ENCODE measurements at places on chromosomes 7 and 10.

DNA sequence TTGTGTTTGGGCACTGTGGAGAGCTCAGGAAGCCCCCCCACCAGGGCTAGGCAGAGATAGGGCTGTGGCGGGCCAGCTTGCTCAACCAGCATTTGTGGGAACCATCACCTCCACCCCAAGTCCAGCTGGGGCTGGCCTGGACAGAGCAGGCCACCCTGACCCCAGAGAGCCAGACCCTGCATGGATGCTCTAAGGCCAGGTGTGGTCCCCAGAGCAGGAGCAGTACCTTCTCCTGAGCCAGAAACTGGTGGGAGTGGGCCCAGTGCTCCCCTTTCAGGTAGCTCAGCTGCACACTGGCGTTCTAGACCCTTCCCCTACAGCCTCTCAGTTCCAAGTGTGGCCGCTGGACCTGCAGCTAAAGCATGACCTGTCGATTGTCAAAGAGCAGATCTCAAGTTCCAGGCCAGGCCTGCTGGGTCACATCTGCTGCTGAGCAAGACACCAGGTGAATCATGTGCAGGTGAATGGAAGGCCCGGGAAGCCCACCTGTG, 57.2 kb downstream of the RASGEF1A start:
- DNase-seq: no peak

DNA sequence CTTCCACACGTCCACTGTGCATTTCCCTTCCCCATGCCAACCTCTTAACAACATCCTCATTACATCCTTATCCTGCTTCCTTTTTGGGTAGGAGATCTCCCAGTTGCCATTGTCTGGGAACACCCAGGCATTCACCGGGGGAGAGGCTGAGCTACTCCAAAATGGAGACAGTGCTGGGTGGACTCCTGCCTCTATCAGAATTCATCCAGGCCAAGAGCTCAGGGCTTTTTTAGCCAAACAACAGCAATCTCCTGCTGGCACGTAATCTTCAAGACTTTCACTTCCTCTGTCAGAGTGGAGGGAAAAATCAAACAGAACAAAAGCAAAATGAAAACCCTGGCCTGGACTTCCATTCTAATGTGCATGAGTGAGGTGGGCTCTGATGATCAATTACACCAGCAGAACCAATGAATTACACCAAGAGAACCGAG, 245.0 kb downstream of the PRPF18 start:
- DNase-seq: peak; percentile 46

DNA sequence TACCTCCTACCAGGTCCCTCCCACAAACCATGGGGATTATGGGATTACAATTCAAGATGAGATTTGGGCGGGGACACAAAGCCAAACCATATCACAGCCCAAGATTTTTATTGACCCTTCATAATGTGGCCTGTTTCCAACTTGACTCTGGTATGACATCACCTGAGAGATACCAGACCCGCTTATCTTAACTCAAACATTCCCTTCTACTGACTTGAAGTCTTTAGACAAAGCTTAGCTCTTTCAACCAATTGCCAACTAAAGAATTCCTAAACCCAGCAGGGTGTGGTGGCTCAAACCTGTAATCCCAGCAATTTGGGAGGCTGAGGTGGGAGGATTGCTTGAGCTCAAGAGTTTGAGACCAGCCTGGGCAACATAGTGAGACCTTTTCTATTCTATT, 67.9 kb downstream of the CLRN3 start:
- DNase-seq: no peak

- no peak for DNase-seq
Measured at GRCh38 chr10:3757250-3757637, 27.8 kb downstream of the KLF6 start.

- no peak for DNase-seq
Measured at GRCh38 chr7:45566386-45566785, 7.8 kb upstream of the ADCY1 start.

GRCh38 chr10:112243713-112244112, 39.5 kb upstream of the TECTB start:
- DNase-seq: no peak

DNA sequence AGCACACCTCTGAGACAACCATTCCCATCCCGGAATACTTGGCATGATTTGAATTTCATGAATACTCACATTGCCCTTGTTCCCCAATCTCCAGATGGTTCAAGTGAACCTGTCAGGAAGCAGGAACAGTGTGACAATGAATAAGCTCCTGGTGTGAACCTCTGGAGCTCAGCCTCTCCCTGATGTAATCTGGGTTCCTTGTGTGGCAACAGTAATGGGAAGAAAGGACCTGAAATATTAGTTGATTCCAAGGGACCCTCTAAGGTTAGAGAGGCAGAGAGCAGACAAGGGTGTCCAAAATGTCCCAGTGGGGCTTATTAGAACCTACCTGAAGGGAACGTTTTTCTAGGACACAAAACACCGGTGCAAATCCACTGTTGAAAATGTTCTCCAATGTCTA, 8.5 kb downstream of the OR2A7 start:
- no peak for DNase-seq

DNA sequence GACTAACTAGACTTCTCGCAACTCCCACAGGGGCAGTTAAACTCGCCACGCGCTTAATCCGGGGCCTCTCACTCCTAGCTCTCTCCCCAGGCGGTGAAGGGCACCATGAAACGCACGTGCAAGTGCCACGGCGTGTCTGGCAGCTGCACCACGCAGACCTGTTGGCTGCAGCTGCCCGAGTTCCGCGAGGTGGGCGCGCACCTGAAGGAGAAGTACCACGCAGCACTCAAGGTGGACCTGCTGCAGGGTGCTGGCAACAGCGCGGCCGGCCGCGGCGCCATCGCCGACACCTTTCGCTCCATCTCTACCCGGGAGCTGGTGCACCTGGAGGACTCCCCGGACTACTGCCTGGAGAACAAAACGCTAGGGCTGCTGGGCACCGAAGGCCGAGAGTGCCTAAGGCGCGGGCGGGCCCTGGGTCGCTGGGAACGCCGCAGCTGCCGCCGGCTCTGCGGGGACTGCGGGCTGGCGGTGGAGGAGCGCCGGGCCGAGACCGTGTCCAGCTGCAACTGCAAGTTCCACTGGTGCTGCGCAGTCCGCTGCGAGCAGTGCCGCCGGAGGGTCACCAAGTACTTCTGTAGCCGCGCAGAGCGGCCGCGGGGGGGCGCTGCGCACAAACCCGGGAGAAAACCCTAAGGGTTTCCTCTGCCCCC, 19.5 kb downstream of the WNT8B start:
- peak; percentile 41 for DNase-seq

GRCh38 chr7:154546946-154547587, 455.9 kb downstream of the PAXIP1 start:
- DNase-seq: no peak

DNA sequence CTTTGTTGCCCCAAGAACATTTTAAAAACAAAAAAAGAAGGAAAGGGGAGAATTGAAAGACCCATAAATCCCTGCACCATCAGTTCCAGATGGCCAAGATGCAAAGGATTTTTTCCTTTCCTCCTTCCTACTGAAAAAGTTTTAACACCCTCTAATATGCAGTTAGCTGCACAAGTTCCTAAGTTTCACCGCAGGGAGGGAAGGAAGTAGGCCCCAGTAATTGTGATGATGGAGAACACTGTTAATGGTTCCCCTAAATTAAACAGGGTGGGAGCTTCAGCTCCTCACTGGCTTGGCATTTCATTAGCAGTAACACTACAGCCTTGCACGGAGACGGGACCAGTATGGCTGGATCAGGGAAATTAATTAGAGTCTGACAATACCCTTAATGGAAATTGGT, 63.7 kb upstream of the PPIF start:
- DNase-seq: no peak

- no peak for DNase-seq
Measured at GRCh38 chr7:155722118-155722517, 77.7 kb downstream of the RBM33 start.

DNA sequence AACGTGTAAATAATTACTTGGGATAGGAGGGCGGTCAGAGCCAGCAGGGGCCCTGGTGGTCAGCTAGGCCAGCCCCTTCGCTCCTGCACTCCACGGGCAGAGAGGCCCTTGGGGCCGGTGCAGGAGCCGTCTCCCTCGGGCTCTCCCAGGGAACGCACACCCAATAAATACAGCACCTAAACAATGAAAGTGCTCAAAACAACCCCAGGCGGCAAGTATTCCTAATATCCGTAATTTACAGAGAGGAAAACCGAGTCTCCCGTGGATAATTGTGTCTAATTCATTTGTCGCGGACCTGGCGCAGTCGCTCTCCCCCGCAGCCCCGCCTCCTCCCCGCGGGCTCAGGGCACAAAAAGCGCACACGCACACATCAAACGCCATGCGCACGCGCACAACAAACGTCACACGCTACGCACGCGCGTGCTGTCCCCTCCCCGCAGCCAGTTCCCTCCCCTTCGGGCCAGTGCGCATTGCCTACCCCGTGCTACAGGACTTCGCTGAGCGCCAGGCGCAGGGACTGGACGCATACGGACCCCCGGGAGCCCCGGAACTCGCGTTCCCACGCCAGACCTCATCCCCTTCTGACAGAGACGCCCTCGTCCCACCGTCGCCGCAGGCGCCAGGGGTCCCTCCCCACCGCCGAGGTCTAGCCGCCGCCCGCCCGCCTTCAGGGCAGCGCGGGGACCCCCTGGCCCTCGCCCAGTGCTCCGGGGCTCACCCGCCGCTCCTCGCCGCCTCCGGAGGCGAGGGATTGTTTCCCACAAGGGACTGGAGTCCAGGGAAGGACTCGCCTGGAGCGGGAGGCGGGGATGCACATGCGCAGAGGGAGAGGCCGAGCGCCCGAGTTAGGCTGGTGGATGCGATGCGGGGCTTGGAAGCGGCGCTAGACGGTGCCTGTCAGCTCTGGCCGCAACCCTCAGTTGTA, at the start of gene ZNF248:
ZNF248 (minus strand) TSS at position 324 of the 925 bp plus-strand sequence. CDS start 1,300 bp downstream, outside the sequence.
- peak; percentile 91 for DNase-seq

DNA sequence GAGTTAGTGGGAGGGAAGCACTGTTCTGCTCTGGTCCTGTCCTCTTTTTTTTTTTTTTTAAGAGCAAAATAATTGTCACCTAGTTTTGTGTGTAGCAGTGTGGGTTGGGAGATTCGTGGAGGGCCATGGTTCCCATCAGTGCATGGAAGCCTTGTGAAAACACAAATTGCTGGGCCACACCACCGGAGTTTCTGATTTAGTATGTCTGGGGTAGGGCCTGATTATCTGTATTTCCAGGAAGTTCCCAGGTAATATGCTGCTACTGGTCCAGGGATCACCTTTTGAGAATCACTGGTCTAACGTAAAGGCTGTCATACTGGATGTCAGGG, 191.3 kb downstream of the GATA3 start:
- no peak for DNase-seq

DNA sequence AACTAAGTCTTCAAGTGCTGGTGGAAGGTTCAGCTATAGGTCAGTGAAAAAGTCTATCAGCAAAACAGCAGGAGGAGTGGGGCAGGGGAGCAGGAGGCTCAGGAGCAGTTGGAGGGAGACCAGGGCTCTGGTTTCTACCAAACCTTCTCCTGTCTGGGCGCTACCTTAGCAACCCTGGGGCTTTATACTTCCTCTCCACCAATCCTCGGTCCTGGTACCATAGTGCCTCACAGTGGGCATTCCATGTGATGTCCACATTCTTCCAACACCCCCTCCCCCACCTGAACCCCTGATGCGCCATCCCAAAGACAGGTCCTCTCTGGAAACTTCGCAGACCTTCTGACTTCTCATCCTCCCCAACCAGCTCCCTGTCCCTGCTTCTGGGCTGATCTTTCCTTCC, 25.3 kb upstream of the ACSM6 start:
- no peak for DNase-seq

DNA sequence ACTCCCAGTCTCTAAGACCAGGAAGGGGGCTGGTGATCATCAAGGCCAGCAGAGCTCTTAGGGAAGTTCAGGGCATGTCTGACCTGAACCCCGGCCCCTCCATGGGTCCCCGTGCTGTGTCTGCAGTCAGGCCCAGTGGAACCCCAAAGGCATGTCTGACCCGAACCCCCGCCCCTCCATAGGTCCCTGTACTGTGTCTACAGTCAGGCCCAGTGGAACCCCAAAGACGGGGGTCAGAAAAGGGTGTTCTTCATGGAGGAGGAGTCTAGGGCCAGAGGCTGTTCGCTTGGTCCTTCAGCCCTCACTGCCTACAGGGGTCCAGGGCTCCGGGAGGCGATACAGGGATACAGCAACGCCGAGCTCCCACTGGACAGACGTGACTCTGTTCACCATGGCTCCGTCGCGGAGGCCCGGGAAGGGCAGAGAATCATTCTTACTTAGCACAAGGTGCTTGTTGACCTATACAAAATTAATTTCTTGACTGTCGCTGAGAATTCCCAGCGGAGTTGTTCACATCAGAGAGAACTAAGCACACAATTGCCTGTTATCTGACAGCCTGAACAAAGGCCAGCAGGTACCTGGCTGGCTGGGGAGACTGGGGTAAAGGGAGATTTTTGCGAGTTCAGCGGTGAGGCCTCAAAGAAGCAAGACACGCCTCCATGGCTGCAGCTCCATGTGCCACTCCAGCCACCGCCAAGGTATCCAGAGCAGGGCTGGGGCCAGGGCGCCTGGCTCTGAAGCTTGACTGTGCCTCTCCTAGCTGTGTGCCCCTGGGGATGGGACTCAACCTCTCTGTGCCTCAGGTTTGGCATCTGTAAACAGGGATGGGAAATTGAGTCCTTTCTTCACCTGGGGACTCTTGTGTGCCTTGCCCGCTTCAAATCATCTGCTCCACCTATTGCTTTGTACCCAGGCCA, 26.8 kb downstream of the EN2 start:
- no peak for DNase-seq

- DNase-seq: no peak
Measured at GRCh38 chr10:50044941-50045664, 22.7 kb upstream of the WASHC2A start.

GRCh38 chr7:97307521-97308108, 190.1 kb downstream of the SDHAF3 start:
- no peak for DNase-seq

DNA sequence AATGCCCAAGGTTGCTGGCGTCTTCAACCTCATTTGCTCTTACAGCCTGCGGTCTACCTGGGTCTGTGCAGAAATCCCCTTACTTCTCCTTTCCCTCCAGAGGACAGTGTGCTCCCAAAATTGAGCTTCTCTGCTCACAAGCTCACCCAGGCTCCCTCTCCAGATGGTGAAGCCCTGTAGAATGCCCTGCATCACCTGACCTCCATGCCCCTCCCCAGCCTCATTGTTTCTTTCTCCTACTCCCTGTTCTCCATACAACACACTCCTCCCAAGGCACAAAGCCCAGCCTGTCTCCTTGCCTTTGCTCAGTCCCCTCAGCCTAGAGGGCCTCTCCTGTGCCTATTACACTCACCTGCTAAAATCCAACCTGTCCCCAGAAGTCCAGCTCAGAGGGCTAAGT, 3.5 kb downstream of the CRHR2 start:
- DNase-seq: no peak

DNA sequence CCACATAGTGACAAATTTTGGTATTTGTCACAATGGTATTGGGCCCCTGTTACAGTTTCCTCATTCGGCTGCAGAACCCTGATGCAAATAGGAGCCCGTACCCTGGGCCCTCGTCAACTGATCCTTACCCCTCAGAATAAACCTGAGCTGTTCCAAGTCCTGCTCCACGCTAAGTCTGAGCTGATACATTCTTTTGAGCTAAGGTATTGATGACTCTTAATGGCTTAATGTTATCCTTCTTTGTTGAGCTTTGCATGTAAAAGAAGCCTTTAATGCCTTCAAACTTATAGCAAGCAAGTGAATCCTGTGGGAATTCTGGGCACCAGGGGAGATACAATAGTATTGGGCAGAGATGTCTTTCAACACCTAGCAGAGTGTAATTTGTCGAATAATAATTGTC, 31.8 kb downstream of the GATA3 start:
- no peak for DNase-seq
